ENCODE measurements at places on chromosomes 5 and 9.

DNA sequence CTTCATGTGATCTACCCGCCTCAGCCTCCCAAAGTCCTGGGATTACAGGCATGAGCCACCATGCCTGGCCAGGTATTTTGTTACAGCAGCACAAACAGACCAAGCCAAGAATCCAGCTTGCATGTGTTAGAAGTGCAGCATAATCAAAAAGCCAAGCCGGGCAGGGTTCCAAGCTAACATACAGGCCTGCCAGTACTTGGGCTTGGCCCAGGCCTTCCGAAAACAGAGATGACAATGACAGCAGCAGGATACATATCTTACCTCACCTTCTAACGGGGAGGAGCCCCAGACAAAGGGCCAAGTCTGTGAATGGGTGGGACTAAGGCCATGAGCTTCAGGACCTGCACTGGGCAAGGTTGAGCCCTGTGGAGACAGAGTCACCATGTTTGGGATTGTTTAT, 91.4 kb upstream of the ZNF462 start:
- DNase-seq: no peak

- no peak for DNase-seq
Measured at GRCh38 chr5:151014680-151015343, 5.6 kb upstream of the GPX3 start.

- no peak for DNase-seq
Measured at GRCh38 chr5:7445068-7445467, 49.1 kb downstream of the ADCY2 start.

GRCh38 chr5:82234885-82235284, 43.3 kb downstream of the RPS23 start:
- no peak for DNase-seq

- DNase-seq: no peak
Measured at GRCh38 chr9:86350006-86350760, 4.0 kb downstream of the TUT7 start.

- DNase-seq: no peak
Measured at GRCh38 chr5:131272724-131273123, 8.9 kb downstream of the CDC42SE2 start.

Measured in SHP77 treated with DMSO at 0.1 percent for 48 hours (cell line).